ENCODE measurements at places on chromosomes 3 and 15.

GRCh38 chr3:139354661-139355060 is 10.8 kb downstream of the MRPS22 start:
- no peak for DNase-seq

DNA sequence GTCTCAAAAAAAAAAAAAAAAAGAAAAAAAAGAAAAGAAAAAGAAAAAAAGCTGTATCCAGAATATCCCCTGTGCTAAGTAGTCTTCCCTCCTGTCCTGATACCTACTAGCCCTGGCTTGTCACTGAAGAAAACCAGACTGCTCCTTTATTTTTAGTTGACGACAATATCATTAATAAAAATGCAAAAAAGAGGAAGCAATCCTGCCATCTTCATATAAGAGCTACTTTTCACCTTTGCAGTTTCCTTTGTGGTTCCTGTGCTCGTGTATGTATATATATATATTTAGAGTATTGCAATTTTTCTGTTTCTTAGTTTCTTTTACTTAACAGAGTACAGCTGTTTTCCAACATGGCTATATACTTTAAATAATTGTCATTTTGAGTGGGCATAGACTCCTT is 13.6 kb downstream of the C3orf20 start:
- no peak for DNase-seq

- DNase-seq, result no peak
Measured at GRCh38 chr3:66410976-66411375, 89.8 kb downstream of the LRIG1 start.

DNA sequence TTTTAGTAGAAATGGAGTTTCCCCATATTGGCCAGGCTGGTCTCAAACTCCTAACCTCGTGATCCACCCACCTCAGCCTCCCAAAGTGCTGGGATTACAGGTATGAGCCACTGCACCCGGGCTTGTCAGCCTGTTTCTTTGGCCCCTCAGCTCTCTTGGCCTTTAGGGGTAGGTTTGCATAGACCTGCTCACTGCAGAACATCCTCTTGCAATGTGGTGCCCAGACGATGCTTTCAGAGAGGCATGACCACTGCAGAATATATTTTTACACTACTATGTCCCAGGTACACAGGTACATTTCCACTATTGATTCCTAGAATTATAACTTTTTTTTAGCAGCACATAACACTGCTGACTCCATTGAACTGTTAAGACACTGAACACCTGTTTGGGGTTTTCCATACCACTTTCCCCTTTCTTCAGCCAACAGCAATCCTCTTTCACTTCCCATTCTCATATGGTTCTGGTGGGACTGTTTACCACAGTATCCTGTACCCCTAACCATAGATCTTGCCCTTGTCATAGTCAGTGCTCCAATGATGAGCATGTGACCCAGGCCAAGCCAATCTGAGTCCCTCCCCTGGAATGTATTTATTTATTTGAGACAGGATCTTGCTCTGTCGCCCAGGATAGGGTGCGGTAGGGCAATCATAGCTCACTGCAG is 21.1 kb downstream of the CCDC32 start:
- DNase-seq, result peak; percentile 39

- no peak for DNase-seq
Measured at GRCh38 chr15:73906346-73907034, 19.8 kb upstream of the LOXL1 start.

DNA sequence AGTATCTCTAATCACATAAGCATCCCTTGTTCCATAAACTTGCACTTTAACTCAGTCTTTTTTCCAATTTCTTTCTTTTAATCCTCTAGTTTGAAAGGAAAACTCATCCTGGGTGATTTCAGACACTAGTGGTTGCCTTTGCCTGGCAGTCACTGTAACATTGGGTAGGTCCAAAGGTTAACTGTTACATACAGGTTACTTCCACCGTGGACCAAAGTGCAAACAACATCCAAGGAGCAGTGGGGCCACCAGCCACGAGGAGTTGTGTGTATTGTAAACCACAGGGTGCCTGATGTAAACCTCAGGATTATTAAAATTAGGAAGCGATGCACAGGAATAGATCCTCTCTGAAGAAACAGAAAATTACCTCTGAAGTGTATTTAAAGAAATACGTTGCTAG is 75.0 kb downstream of the HCN4 start:
- DNase-seq, result no peak

DNA sequence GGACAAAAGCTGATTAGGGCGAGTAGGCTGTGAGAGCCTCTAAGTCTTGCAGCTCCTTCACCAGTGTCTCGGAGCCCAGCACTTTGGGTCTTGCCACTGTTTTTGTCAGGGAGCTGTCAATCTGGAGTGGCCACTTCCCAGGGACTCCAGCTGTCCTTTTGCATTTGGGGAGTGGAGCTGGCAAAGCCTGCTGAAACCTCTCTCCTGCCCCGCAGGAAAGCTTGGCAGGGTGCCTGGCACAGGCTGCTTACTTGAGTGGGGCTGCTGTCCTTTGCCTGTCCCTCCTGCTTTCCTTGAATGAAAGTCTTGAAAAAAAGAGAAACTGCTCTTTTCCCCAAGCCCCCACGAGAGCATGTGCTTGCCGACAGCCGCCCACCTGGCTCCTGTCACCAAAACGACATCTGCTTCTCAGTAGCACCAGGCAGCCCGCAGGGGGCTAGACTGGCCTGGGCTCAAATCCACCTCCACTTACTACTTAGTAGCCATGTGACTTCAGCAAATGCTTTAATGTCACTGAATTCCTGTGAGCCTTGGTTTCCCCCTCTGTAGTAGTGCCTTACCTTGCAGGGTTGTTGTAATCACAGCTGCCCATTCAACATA is 13.7 kb downstream of the USP13 start:
- DNase-seq, result no peak

DNA sequence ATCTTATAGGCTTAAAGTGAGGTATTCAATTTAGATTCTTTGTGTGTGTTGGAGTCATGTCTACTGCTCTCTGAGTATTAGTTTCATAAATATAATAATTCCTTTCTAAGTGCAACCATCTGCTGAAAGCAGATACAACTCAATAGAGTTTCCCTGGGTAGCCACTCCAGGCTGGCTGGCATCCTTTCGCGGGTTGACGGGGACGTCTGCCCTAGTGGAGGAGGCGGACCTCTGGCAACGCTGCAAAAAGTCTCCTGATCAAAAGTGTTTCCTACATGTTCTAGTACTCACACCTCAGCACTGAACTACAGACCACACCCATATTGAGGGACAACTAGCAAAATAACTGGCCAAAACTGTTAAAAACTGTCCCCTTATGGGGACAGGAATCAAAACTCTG is 2.5 kb downstream of the MOBP start:
- DNase-seq, result no peak

GRCh38 chr3:71998995-71999673 is 214.2 kb upstream of the PROK2 start:
- no peak for DNase-seq

- DNase-seq, result no peak
Measured at GRCh38 chr3:70818145-70818544, 505.7 kb upstream of the MDFIC2 start.

GRCh38 chr3:13008155-13008995 is 64.9 kb downstream of the IQSEC1 start:
- no peak for DNase-seq

- no peak for DNase-seq
Measured at GRCh38 chr3:73624821-73625665, at the start of gene PDZRN3. Gene PDZRN3 (minus strand): TSS chr3:73624941.

DNA sequence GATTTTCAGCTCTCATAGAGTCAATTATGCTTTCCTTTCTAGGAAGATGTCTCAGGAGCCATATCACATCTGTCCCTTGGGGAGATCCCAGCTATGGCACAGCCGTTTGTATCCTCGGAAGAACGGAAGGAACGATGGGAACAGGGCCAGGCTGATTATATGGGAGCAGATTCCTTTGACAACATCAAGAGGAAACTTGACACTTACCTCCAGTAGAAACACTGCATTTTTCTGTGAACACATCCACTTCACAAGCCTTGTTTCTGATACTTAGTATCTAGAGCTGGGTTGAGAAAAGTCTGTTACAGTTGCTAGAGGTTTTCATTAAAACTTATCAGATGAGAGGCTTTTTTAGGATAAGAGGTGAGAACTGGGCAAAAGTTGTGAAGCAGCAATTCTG is 35.4 kb downstream of the GYG1 start:
- no peak for DNase-seq

GRCh38 chr3:171797873-171798272 is 12.4 kb downstream of the PLD1 start:
- no peak for DNase-seq

- no peak for DNase-seq
Measured at GRCh38 chr15:33014586-33014985, 179.9 kb downstream of the FMN1 start.

DNA sequence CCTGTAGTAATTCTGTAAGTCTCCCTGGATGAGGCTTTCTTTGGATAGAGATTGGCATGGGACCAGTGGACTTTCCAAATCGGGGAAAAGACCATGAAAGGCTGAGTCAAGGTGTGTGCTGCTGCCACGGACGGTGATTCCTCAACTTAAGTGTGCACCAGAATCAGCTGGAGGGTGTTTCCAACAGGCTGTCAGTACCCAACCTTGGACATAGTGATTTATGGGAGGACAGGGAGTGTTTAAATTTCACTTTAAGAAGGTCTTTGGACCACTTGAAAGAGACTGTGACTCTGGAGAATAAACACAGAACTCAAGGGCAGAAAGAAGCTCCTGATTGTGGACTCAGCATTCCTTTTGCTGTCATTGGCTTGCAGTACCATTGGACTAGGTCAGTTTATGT is 20.4 kb upstream of the CHST2 start:
- DNase-seq, result no peak

DNA sequence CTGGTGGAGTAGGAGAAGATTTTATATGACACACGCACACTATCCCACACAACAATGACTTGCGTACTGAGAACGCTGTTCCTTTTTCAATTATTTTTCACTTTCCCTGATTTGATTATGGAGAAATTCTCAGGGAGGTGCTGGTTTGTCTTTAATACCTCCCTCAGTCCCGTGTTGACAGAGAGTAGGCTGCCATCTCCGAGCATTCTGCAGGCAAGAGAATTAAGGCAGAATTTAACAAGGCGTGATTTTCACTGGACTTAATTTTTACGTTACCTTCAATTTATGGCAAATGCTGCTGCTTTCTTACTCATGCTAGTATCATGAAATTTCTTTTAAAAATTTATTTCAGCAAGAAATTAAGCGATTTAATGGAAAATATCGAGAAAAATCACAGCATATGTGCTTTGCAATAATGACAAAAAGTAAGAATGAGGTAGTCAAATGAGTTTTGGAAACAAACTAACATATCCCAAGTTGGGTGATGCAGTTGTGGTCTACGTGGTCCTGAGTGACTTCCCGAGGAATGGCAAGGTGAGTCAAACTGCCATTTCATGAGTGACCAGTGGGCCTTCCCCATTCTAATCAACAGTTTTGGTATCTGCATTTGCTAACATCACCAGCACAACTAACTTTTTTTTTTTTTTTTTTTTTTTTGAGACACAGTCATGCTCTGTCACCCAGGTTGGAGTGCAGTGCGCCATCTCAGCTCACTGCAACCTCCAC is 16.9 kb downstream of the DNASE1L3 start:
- DNase-seq, result no peak

DNA sequence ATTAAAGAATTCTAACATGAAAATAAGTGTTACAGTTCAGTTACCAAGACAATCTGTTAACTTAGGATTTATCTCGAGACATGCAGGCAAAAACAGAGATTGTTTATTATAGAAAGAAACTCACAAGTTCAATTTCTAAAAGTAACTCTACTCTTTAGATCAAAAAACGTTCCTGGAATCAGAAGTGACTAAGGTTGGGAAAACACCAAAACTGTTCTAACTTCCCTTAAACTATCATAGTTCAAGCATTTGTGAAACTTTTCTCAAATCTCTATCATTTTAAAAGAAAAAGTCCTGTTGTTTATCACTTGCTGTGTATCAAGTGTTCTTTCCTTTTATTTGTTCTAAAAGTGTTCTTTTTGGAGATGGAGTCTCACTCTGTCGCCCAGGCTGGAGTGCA is 8.7 kb downstream of the WDR82 start:
- no peak for DNase-seq

GRCh38 chr15:80929689-80930088 is 59.9 kb downstream of the MESD start:
- no peak for DNase-seq

DNA sequence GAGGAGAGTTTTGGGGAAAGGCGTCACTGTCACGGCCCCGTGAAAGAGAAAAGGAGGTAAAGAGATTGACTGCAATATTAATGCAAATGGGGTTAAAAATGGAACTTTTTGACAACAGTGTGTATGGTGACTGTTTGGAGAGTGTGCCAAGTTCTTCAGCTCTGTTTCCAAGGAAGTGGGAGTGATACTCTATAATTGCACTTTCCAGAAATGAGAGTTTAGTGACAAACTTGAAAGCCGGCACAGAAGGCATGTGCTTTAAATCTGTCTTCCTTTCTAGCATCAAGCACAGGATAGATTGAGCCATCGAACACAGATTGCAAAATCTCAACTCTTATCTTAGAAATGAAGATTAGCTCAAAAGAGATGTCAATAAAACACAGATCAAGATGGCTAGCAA is 51.9 kb upstream of the SNRPA1 start:
- DNase-seq, result no peak

GRCh38 chr3:117622171-117622841 is 912.7 kb downstream of the TUSC7 start:
- DNase-seq, result no peak

GRCh38 chr3:59425942-59426341 is 376.1 kb upstream of the CFAP20DC start:
- DNase-seq, result no peak

DNA sequence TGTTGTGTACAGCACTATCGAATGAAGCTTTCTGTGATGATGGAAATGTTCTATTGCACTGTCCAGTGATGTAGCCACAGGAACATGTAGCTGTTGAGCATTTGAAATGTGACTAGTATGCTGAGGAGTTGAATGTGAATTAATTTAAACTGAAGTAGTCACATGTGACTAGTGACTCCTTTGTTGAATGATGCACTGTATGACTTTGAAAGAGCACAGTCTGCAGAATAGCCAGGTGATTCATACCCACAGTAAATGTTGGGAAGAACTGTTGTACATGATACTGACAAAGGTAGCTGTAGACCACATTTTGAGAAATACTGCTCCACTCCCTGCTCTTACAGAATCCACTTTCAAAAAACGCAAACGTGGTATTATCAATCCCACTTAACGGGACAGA is 34.0 kb upstream of the ACTL6A start:
- DNase-seq, result no peak

DNA sequence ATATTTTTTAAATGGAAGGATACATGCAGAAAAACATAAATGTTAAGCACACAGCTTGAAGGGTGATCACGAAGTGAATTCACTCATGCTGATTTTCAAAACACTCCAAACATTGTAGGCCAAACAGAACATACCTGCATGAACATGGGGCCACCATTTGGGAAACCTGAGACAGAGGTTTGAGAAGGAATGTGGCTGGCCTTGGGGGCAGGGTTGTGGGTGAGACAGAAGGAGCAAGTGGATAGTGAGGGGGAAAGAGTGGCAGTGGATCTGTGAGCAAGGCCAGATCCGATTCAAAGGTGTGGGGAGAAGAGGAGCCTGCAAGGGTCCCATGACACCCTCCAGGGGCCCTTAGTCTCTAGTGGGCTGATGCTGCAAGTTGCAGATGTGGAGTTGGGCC is 94.9 kb downstream of the HMG20A start:
- no peak for DNase-seq

GRCh38 chr3:75329476-75330097 is 334.5 kb upstream of the FRG2C start:
- DNase-seq, result no peak

All from GM10248 (cell line).